ENCODE measurements at places on chromosomes 5 and 9. TPM values are rescaled to one million over a fixed set of nuclear protein-coding genes. Genes with fewer than 3 reads are reported as not detected.
A peak's percentile ranks its signal among the peaks of the same experiment; 100 is the strongest.

GRCh38 chr5:122937914-122938313 lies 92.5 kb downstream of the SNX24 start:
- no peak for DNase-seq

GRCh38 chr5:19745247-19745646 lies 242.8 kb downstream of the CDH18 start:
- DNase-seq = no peak

GRCh38 chr9:14260101-14260500 lies 53.8 kb downstream of the NFIB start:
- peak; percentile 26 for DNase-seq

DNA sequence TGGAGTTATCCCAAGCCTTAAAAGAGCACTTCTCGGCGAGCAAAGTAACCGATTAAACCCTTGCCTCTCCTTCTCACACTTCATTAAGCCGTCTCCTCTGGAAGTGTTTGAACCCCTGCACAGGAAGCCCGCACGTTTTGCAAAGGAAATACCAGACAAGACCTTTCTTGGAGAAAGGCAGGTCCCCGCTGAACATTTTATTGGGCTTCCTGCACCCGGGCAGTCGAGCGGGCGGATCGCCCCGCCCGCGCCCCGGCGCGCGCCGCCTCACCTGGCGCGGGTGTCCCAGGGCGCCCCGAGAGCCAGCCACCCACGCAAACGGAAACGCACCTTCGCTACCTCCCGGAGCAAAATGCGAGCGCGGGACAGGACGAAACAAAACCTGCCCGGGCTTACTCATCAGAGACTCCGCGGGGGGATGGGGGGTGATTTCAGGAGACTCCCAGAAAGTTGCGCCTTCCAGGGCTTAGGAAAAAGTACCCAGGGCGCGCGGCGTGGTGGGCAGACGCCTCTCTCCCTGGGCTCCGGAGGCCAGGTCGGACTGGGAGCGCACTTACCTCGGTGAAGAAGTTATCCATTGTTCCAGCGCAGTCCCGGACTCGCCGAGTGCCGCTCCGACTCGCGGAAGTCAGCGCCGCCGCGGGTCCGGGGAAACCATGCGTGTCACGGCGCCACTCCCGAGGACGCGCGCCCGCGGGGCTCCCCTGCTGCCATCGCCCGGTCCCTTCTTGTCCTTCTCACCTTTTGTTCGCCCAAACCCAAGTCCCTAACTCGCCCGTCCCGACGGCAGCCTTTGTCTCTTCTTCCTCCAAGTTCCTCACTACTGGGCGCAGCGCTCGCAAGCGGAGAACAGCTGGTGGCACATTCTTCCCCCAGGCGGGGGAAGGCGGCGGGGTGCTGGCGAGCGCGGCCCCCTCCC lies 598 bp downstream of the MYO10 start:
- DNase-seq = no peak

- DNase-seq = no peak
Measured at GRCh38 chr5:20353499-20353898, 365.5 kb upstream of the CDH18 start.

DNA sequence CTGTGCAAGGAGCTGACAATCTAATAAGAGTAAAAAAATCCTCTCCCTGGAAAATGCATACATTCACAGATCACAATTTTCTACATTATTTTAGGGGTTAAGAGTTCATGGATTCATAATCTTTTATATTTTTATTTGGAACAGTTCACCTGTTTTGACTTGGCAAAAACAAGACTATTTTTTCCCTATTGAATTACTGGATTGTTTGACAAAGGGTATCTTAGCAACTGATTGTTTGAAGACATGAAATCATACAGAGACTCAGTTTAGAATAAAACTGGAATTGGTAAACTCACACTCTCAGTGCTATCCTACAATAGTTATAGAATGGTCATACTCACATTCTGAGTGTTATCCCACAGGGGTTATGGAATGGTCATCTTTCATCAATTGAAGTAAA lies 358.2 kb upstream of the PTGER4 start:
- DNase-seq = no peak

DNA sequence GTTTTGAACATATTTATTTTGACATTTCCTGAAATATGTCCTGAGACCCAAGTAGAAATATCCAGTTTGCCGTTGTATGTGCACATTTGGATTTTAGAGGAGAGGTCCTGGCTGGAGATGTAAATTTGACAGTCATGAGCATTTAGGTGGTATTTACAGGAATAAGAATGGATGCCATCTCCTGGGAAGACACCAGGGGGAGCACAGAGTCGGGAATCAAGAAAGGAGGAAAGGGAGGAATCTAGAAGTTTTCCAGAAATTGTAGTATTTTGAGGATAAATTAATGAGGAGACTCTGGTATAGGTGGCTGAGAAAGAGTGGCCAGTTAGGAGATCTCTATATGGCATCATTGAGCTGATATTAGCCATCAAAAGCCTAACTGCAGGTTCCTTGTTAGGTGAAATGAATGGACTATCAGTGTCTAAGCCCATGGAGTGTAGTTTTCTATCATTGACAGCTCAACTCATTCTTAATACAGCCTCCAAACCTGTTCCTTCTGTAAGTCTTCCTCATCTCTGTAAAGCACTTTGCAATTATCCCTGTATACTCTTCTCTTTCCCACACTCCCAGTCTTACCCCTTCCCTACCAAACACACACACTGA lies 7.2 kb downstream of the GAPT start:
- peak; percentile 41 for DNase-seq

DNA sequence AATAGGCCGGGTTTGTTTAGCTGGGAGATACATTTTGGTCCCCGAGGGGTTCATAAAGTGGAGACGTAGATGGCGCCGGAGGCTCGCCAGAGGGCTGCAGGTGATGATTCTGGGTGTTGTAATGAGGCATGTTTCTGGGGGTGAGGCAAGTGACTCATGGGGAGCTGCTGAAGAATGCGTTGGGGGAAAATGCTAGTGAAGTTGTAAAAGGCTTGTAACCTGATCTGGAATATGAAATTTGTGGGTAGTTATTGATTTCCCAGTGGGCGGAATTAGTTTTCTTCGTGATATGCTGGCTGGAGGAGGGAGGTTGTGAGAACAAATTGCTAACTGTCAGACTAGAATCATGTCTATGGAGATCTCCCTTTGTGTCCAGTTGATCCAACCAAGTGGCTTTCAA lies 158.3 kb downstream of the DOCK2 start:
- no peak for DNase-seq

GRCh38 chr5:14868771-14869170 lies 2.8 kb downstream of the ANKH start:
- DNase-seq = no peak

DNA sequence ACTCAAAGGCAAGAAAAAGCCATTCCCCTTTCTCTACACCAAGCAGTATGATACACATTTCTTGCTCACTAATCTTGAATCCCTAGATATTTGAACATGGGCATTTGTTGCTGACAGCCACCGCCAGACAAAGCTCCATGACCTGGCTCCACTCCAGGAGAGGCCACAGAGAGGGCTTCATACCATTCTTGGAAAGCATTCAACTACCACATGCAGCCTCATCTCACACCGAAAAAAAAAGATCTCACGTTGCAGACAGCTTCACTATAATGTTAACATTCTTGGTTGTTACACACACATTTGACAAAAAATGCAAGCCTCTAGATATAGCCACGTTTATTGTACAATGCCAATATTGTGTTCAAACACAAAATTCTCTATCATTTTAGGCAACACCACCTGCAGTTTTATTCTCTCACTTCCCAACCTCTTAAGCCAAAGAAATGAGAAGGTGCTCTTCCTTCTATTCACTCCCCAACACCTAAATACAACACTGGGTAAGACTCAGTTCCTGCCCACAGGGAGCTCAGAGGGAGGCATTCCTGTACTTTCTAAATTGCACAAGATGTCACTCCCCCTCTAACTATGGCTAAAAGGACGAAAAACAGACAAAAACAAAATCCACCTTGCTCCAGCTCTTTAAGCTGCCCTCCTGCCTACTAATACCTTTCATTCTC lies 222.4 kb downstream of the TSSK1B start:
- DNase-seq = peak; percentile 73

- DNase-seq = no peak
Measured at GRCh38 chr5:94389515-94389899, 228.9 kb downstream of the KIAA0825 start.

GRCh38 chr5:61023131-61023530 lies 78.1 kb downstream of the NDUFAF2 start:
- DNase-seq = peak; percentile 73

DNA sequence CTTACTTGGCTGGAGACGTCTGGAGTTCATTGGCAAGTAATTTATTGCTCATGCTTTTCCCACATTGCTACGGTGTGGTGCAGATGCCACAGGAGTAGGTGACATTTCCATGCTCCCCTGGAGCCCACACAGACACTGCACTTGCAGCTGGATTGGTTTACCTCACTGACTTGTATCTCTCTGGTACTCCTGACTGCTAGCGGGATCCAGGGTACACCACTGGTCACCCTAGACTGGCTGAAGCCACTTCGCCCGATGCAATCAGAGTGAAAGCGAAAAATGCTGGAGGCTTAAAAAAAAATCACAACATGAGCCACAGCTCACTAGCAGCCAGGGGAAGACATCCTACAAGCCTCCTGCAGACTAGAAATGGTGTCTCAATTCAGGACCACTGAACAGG lies 32.6 kb upstream of the SLIT3 start:
- DNase-seq = no peak

GRCh38 chr5:62001640-62002039 lies 304.4 kb upstream of the KIF2A start:
- DNase-seq = no peak

- no peak for DNase-seq
Measured at GRCh38 chr5:158770506-158770905, 329.2 kb downstream of the EBF1 start.

DNA sequence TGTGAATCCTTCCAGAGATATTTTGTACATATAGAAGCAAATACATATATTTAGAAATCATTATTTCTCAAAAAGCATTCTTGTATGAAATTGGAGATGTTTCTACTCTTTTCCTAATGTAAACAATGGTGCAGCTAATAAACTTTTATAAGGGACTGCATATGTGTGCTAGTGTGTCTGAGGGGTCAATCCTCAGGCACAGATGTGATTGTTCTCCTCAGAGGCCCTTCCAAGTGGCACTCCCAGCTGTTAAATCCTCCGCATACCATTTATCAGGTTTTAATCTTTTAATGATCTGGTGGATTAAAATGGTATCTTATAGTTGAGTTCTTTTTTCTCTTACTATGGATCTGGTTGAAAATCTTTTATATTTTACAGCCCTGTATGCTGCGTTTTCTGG lies 5.6 kb upstream of the OMD start:
- DNase-seq = no peak

DNA sequence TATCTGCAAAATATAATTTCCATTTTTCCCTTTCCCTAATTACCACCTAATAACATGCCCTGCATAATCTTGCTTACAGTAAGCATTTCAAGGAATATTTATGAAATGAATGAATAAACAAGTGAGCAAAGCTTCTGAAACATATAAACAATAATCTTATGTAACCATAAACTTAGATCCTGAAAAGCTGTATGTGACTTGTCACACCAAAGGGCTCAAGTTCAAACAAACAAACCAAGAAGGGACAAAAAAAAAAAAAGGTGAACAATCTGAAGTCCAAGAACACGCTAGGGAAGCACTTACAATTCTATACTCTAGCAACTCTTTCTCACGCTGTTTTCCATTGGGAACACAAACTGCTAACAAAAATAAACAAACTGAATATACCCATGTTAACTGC lies 36.3 kb downstream of the PLPP1 start:
- DNase-seq = no peak

GABRA6 gene
- not detected for total RNA-seq

NUTM2G gene
- not detected for total RNA-seq

HTR4 gene
- total RNA-seq = not detected

FRMPD1 gene
- not detected for total RNA-seq

HRH2 gene
- not detected for total RNA-seq

KCNV2 gene
- not detected for total RNA-seq

MEGF10 gene
- total RNA-seq = not detected

EQTN gene
- not detected for total RNA-seq

PCDHGA11 gene
- 5.4 TPM for total RNA-seq

CDK7 gene
- 65.6 TPM for total RNA-seq
